ENCODE measurements at places on chromosomes 6 and 20.

DNA sequence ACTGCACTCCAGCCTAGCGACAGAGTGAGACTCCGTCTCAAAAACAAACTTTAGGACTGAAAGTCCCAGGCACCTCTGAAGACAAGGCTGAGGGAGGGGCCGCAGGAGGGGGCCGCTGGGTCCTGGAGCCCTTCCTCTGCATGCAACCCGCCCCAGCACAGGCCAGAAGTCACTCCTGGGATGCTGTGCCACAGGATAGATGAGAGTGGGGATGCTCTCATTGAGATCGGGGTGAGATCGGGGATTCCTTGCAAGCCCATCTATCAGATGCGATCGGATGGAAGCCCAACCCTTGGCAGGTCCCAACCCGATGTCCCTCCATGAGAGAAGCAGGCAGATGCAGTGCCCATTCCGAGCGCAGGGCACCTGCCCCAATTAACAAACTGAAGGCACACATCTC, 66.5 kb downstream of the WDR27 start:
- no peak for DNase-seq

- DNase-seq: no peak
These were observed 92.4 kb upstream of the NFATC2 start for GRCh38 chr20:51634877-51635276.

- DNase-seq: no peak
These were observed 35.5 kb downstream of the ASCC3 start for GRCh38 chr6:100845676-100846075.

DNA sequence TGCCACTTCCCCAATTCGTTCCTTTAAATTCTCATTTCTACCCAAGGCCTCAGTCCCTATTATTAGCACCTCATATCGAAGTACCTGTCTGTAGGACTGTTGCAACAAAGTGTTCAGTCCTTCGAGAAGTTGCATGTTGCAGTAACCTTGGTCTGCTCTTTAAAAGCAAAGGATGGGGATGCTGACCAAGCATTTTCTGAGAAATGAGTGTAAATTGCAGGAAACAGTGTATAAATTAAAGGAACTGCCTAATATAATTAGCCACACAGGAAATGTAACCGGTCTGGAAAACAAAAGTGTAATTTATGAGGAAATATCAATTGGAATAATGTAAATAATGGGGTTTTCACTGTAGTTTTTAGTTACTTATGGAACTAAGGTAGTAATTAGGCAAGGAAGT, 261.9 kb upstream of the ARID1B start:
- no peak for DNase-seq

- DNase-seq: no peak
These were observed 72.1 kb downstream of the PERP start for GRCh38 chr6:138035070-138035469.

DNA sequence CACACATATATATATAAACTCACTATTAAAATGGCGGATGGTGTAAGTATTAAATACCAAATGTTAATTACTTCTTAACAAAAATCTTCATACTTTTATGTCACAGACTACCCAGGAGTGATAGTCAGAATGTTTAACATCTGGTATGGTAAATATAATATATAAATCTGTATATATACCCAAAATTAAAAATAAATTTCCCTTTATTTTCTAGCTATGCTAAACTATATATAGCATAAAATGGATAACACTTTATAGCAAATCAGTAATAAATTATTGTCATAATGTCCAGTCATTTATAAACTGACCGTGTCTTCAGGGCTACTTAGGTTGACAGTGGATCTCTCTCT, 37.1 kb downstream of the GSTA2 start:
- DNase-seq: no peak

GRCh38 chr6:16819752-16820151, 58.5 kb upstream of the ATXN1 start:
- DNase-seq: no peak
